Stimulated activated CD4-positive, alpha-beta T cell treated with anti-CD3 and anti-CD28 coated beads, Interleukin-15, amount 100 ng/mL, for 1 hour (primary cell): ENCODE measurements at places on chromosomes 11 and 22.
A peak's percentile ranks its signal among the peaks of the same experiment; 100 is the strongest.

DNA sequence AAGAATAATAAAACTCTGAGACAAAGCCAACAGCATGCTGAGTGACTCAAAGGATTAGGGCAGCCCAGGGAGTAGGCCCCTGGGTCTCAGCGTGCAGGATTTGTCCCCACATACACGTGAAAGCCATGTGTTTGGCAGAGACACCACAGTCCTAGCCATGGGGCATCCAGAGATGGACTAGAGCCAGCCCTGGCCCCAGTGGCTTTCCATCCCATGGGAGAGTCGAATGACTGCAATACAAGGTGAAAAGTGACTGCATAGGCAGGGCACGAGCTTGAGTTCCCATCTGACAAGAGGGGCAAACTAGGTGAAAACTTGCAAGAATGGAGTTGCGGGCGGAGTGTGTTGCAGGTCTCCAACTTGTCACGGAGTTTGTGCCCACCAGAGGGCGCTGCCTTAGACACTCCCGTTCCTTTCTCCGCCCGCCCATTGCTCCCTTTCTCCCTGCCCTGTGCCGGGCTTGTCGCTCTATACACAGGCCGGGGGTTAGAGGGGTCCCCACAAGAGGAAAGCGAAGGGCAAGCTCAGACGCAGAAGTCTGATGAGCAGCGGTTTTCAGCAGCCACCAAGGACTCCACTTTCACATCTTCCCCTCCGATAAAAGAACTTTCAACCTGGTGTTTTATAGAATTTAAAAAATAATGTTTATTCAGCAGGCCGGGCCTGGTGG, 24.2 kb downstream of the TSKU start:
- DNase-seq, result peak; percentile 21

DNA sequence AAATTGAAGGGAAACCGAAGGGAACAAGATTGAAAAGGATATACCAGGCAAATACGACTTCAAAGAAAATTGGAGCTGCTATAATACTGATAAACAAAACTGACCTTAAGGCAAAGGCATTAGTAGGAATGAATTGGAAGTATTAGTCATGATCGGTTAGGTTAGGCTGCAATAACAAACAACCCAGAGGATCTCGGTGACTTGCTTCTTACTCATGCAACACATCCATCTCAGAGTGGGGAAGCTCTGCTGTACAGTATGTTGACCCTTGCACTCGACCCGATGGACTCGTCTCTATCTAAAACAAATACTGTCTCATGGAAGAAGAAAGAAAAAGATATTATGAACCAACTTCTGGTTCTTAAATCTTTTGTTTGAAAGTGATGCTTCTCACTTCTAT, 42.3 kb downstream of the SPATA19 start:
- DNase-seq, result no peak

DNA sequence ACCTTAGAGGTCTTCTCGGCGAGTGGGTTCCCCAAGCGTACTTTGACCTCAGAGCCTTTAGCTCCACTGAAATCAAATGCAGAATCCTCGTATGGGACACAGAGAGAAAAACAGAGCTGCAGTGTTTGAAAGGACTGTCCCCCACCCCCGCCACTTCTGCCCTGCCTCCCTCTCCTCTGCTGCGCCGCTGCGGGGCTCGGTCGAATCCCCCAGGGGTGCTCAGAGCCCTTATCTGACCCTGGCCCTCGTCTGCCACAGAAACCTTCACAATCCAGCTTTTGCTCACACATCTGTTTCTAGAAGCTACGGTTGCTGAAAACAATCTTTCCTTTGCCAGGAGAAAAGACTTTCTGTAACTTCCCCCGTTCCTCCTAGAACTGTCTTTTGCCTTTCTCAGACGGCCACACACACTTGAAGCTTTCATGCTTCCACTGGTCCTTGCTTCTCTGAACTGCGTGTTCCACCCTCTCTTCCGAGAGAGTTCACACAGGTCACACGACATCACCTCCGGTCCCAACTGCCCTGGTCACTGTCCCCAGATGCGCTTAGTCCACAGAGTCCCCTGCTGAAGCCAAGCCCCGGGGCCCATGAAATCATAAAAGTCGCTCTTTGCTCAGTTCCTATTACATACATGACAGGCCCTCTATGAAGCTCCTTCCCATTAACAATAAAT, 3.7 kb downstream of the SMIM35 start:
- DNase-seq, result no peak

DNA sequence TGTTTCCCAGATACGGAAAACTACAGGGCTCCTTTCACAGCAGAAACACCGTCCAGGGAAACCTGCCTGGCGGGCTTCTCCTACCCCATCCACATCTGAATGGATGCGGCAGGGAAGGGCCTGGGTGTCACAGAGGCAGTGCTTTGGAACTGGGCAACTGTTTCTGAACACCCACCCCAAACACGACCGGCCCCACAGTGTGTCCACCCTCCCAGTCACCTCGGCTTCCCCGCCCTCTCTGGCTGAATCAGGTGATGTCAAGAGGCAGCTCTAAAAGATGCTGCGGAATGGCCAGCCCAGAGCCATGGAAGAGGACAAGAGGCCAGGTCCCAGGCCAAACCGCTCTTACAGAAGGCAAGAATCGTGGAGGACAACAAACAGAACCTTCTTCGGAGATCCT, 22.0 kb downstream of the IFT27 start:
- no peak for DNase-seq

- no peak for DNase-seq
Measured at GRCh38 chr22:48941033-48941902, 886.4 kb downstream of the BRD1 start.

DNA sequence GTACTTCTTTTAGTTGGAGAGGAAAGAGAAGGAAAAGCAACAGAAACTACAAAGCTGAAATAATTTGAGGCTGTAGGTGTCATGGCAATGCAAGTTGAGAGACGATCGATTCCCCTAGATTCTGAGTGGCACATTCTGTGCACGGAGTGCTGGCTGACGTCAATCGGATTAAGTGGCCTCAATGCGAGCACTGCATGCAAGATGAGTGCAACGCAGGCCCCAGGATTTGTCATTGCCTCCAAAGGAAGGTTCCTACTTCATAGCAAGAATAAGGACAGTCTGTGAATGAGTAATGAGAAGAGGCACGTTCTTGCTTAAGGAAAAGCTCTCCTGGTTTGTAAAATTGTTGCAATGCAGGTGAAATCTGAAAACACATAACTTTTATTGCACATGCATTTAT, 892.4 kb downstream of the KCNA4 start:
- DNase-seq, result no peak

DNA sequence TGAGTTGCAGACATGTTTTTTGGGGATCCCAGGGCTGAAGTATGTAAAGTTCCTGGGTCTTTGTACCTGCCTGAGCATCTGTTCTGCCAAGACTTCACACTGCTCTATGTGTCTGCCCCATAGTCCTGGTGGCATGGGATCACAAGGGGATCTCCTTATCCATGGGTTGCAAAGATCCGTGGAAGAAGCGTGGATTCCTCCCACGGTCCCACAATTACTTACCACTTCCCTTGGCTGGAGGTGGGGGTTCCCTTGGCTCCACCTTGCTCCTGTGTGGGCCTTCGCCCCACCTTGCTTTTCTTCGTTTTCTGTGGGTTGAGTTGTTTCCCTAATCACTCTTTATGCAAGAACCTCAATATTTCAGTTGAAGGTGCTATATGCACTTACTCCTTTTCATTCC, 157.4 kb upstream of the CHORDC1 start:
- DNase-seq, result no peak

- no peak for DNase-seq
Measured at GRCh38 chr11:115408036-115408921, 95.9 kb downstream of the CADM1 start.

DNA sequence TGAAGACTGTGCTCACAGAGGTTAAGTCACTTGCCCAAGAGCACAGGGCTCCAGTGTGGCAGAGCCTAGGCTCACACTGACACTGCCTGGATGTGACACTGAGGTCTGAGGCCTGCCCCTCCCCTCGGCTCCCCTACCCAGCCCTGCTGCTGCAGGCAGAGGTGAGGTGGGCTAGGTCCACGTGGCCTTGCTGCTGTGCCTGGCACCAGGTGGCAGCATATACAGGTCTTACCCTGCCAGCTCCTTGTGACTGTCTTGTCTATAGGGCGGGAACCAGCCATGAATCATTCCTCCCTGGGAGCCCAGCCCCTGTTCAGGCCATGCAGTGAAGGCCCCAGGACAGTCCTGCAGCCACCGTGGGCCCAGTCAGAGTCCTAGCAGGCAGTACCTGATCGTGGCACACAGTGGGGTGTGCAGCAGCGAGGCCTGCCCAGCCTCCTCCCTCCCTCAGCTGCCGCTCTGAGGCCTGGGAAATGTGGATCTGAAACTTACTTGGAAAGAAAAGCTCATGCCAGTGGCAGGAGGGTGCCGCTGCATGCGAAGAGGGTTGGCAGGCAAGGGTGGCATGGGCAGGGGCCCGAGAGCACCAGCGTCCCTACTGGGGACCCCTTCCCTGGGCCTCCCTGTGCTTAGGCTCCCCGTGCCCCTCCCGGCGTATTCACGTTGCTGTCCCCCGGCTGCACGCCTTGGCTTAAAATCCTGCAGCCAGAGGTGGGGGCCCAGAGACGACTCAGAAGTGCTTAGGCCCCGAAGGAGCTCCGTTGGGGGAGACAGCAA, 1.2 kb upstream of the CERK start:
- DNase-seq, result no peak

- DNase-seq, result no peak
Measured at GRCh38 chr11:59200423-59200746, 12.3 kb downstream of the MPEG1 start.

DNA sequence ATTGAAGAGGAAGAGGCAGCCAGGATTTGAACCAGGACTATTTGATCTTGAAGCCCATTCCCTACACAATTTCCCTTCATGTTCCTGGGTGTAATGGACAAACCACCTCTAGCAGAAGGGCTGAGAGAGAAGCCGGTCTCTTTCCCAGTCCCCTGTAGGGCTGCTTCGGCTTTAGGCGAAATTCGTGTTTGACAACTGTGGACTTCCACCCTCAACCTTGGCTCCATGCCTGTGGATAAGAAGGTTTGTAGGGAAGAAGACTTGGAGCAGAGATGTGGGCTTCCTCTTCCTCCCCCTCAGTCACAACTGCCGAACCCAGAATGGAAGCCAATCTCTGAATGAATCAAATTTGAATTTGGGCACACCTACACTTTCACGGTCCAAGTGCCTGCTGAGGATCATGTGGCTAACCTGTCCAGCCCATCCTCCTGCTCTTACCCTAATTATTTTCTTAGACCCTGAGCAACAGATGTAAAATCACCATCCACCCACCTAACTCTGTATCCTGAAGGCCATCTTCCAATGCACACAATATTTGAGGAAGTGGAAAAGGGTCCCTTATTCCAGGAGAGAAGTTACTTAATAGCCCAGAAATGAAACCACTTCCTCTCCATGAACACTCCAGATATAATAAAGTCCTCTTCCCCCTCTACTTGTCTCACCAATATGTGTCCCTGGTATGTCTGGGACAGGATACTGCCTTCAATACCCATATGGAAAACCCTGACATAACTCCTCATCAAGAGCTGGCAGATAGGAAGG, 10.1 kb upstream of the SCN2B start:
- DNase-seq, result no peak

DNA sequence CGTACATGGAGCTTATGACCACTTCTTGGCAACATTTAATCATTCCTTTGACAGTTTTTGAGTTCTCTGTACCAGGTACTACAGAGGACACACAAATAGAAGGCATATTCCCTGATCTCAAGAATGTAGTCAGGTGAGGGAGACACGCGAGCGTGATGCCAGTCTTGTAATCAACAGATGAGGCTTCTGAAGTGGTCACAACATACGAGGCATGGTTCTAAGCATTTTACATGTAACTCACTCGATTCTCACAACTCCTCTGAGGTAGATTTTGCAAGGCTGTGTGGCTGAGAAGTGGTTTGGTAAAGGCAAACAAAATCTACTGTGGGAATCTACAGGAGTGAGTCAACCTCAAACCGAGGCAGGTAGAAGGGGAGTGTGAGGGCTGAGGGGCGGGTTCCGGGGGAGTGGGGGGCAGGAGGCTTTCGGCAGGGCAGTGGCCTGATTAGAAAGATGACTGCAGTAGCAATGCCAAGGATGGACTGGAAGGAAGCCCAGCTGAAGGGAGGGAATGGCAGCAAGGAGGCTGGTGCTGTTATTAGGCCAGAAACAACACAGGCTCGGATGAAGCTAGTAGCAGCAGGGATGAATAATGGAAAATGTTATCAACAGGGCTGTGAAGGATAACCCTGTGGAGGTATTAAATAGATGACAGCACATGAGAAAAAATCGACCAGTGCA, 63.8 kb downstream of the ST14 start:
- no peak for DNase-seq

DNA sequence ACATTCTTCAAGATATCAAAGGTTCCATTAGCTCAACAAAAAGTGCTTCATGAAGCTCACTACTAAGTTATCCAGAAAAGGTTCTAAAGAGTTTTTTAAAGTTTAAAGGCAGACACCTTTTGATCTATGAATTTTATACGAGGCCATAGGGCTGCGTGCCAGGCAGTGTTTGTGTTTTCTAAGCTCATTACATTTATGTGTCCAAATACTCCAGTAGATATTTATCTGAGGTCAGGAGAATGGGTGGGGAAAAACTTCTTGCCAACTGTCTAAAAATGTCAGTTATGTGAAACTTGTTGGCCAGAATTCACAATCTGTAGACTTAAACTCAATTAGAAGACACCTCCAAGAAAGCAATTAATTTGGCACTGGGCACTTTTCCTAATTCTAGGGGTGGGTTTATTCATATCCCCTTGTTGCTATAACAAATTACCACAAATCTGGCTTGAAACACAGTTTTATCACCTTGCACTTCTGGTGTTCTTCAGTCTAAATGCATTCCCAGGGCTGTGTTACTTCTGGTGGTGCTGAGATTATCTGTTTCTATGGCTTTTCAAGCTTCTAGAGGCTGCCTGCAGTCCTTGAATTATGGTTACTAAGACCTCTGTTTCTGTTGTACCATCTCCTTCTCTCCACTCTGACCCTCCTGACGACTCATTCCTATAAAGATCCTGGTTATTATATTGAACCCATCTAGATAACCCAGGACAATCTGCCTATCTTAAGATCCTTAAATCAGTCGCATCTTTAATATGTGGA, 1030.4 kb upstream of the CNTN5 start:
- no peak for DNase-seq

DNA sequence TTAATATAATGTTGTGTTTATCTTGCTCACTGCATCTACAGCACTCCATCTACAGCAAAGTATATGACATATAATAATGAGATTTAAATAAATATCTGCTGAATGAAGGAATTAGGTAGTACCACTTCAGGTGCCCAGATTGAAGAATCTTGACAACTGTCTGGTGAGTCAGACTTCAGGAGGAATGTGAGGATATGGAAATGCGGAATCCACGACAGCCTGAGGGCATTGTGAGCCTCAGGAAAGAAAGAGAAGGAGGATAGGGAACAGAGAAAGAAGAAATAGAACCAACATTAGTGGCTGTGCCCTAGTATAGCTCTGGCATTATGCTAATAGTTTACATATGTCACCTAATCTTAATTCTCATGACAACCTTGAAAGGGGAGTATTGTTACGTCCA, 304.4 kb downstream of the AASDHPPT start:
- DNase-seq, result no peak

GRCh38 chr11:79708319-79708932, 267.6 kb upstream of the TENM4 start:
- DNase-seq, result no peak

- no peak for DNase-seq
Measured at GRCh38 chr11:61587541-61587941, 6.7 kb upstream of the SYT7 start.
